NCI-H226 (cell line): ENCODE measurements at places on chromosomes 5 and 9.
A peak's percentile ranks its signal among the peaks of the same experiment; 100 is the strongest.

- DNase-seq: peak; percentile 92
These were observed 146.5 kb downstream of the PPP2R2B start for GRCh38 chr5:146731909-146732659.

DNA sequence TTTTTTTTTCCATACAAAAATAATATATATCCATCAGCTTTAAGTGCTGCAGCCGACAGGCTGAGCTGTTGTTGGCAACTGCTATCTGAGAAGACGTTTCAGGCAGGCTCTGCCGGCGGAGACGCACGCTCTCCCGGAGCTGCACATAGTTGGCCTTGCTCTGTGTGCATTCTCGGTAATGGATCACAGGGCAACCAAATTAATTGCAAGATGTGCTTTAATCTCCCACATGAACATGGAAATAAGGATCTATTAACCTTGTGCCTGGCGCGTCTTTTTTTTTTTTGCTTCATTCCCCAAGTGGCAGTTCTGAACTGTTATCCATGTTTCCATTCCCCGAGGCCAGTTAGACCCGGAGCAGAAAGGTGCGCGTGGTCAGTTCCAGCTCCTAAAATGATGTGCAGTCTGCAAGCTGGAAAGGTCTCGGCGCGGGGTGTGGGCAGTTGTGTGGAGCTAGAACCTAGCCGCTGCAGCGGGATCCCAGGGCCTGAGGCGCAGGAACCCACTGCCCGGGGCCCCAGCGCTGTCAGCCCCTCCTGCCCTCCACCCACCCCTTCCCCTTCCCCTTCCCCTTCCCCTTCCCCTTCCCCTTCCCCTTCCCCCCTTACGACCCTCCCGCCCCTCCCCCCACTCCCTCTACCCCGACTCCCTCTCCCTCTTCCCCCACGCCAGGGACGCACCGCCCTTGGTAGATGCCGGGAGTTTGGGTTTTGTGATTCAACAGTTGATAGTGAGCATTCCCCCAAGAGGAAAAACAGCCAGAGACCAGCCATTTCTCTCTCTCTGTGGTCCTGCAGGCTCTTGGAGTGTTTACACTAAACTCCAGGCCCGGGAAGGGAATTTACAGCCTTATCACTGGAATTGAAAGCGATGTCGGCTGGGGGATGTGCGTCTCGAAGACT lies 137.8 kb downstream of the CEP120 start:
- DNase-seq: no peak

DNA sequence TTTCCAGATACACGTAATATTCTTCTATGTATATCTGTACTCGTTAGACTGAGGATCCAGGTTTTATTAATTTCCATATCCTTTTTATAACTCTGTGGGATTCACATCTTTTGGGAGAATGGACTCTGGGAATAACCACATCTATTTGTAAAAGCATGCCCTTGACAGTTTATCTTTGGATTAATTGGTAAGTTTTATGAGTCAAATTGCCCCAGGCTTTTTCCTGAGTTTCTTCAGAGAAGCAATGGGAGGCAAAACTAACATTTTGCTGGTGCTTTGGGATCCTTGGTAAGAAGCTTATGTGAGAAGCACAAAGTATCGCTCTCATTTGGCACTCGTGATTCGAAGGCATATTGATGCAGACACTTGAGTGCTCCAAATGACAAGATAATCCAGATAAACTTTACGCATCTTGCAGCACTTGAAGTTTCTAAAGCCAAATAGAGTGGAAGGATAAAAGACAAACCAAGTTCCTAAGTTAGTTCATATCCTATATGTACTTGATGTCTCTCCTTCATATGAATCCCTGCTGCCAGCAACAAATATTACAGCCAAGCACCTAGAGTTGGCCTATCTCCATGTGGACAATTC lies 324.7 kb downstream of the TLE4 start:
- DNase-seq: peak; percentile 37

DNA sequence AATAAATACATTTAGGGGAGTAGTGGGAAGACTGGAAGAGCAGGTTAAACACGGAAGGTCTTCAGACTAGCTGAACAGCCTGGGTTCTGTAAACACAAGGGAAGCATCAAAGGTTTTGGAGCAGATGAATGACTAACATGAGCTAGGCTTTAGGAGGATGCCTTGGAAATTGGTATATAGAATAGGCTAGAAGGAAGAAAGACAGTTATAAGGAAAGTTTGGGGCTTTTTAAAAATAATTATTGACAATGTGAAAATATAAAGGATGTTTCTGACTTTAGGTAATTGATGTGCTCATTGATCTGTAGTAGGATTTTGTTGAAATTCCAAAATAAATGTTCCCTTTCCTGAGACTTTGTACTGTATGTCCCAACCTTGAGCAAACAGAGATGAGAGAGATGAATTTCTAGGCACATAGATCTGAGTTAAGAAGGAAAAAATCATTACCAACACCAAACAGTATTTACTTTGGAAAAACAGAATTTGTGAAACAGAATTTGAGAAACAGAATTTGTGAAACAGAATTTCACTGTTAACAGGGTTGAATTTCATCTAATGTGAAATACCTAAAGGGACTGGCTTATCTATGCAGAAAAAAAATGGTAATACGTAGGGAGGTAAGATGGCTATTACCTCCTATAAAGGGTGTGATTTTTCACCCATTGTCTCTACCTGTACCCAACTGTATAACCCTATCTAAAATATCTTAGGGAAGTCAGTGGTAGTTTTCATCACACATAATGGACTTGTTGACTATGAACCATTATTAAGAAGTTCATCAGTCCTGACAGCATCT lies 28.8 kb downstream of the SKP2 start:
- DNase-seq: no peak

GRCh38 chr9:116475201-116475600 lies 211.9 kb upstream of the TRIM32 start:
- DNase-seq: no peak

DNA sequence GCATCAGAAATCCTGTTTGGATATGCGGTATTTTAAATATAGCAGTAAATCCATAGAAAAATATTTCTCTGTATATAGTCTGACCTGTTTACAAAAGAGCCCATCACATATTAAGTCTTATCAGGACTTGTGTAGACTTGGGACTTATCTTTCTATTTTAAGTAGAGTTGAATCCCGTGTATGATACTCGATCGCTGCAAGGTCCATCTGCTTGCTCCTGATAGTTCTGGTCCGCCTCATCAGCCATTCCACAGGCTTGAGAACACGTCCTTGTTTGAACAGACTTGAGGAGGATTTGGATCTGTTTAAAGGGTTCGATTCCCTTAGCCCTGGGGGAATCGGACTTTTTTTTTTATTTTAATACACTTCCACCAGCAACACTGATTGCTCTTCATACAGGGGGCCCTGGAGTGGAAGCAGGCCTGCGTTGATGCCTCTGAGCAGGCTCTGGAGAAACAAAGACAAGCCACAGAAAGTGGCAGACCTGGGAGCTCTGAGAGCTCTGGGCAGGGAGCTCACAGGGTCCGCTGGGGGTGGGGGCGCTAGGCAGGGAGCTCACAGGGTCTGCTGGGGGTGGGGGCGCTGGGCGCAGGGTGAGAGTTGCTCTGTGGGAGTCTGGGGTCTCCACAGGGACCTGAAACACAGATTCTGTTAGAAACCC lies 112.2 kb downstream of the MVB12B start:
- no peak for DNase-seq

- DNase-seq: no peak
These were observed 65.9 kb downstream of the CYFIP2 start for GRCh38 chr5:157331807-157332206.

DNA sequence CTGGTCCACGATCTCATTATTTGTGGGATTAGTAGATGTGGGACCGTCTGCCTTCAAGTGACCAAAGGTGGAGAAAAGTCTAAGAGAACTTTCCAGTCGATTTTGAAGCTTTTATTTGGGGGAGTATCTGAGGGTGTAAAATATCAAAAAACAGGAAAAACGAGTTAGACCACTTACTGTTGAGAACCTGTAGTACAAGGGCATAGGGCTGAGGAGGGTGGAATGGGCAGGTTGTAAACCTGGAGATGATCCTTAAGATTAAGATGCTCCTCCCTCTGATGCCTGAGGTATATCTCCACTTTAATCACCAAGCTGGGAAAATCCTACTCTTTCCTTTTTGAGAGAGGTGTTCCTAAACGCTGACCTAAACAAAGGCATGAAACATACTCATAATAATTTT lies 32.0 kb upstream of the GTF2H2C start:
- no peak for DNase-seq

GRCh38 chr5:138559937-138560336 lies 15.3 kb downstream of the HSPA9 start:
- no peak for DNase-seq

GRCh38 chr5:54249210-54250028 lies 61.0 kb downstream of the ARL15 start:
- peak; percentile 66 for DNase-seq

DNA sequence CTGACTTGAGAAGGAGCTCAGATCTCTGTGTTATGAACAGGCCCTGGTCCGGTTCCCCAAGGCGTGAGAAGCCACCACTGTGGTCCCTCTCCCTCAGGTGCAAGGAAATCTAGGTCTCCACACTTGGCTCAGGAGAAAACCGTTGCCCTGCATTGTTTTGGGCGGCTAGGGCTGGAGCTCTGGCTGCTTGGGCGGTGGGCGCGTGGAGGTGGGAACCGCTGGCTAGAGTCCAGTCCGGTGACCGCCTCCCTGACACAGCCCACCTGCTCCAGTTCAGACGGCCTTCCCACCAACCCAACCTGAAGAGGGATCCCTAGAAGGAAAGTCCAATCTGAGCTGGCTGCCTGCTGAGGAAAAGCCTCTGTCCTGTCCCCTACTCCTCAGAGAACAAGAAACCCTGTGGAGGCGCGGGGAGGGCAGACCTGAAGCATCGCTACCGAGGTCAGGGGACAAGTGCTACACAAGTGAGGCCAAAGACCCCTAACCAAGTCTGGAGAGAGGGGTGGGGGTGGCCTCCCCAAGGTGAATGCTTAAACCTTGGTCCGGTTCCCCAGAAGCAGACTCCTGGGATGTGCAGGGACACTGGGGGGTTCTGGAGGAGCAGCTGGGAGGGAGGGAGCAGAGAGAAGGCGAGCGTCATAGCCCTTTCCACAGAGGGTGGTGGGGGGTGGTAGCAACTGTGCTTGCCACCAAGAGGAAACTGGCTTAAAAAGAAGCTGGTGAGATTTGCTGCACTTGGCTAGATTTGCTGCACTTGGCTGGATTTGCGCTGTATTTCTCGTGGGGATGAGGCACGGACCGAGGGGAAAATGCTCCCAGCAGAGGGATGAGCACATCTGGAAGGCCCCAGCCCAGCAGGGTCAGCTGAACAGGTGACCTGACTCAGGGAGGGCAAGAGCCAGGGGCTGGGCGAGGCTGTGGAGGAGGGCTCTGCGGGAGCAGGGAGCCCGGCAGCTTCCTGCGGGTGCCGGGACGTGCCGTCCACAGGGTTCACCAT lies 65.2 kb downstream of the RAPGEF1 start:
- no peak for DNase-seq

GRCh38 chr9:437574-438001 lies 222.9 kb downstream of the DOCK8 start:
- peak; percentile 94 for DNase-seq

GRCh38 chr5:94310833-94311232 lies 307.6 kb downstream of the KIAA0825 start:
- no peak for DNase-seq

DNA sequence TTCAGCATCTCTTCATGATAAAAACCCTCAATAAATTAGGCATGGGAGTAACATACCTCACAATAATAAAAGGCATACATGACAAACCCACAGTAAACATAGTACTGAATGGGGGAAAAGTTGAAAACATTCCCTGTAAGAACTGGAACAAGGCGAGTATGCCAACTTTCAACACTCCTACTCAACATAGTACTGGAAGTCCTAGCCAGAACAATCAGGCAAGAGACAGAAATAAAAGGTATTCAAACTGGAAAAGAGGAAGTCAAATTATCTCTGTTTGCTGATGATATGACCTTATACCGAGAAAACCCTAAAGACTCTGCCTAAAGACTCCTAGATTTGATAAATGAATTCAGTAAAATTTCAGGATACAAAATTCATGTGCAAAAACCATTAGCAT lies 167.6 kb downstream of the TMEM38B start:
- no peak for DNase-seq

DNA sequence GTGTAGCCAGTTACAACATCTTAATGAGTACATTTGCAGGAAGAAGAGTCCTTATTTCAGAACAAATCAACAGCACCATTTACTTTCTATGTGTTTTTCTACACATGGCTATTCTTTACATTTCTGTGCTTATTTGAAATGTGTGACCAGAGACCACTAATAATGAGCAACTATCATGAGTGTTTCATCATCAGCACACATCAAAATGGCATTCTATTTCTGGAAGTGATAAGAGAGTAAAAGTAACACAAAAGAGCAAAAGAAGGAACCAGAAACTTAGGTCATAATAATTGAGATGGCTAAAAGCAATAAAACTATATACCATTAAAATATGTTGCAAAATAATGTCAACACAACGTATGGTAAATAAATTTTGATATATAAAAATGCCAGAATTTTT lies 159.7 kb downstream of the PBX3 start:
- no peak for DNase-seq

DNA sequence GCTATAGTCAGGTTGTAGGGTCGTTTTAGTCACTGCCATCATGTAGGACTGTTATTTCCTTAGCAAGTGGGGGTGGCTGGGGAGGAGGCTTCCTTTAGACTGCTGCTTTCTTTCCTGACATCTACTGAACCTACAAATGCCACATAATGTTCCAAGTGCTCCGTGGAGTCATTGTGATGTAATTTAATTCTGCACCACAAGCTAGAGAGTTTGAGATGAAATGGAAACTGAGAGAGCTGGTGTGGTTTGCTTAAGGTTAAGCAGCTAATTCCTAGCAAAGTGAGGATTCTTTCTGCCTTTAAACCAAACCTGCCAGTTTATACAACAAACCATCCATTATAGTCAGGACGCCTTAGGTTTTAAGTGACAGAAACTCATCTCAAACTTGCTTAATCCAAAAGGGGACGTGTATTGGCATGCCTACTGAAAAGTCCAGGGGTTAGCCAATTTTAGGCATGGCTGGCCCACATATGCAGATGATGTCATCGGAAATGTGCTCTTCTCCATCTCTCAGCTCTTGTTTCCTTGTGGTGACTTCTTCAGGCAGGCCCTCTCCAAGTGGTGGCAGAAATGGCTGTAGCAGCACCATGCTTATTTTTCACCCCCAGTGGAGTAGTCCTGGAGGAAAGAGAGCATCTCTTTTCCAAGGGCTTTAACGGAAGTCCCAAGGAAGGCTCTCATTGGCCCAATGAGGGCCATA lies 30.5 kb downstream of the ZNF618 start:
- DNase-seq: no peak

- DNase-seq: no peak
These were observed 81.2 kb upstream of the MIER3 start for GRCh38 chr5:57033103-57033502.
